ENCODE measurements at places on chromosomes 7 and 10.

DNA sequence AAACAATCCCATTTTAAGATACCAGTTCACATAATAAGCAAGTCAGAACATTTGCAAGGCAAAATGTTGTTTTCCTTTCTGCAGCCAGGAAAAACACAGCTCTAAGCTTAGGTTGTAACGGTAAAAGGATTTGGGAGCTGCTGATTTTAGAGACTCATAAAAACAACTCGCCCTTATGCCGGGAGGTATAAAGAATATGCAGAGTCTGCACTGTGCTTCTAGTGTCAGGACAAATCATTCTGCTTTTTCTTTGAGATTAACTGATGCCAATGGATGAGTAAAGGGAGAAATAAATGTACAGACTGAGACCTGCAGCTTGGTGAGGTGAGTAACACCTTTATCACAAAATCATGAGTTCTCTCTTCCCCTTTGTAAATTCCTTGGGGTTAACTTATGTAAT lies 2.0 kb upstream of the SFR1 start:
- no peak for DNase-seq

GRCh38 chr10:80530251-80530650 lies 7.5 kb upstream of the SH2D4B start:
- no peak for DNase-seq

- no peak for DNase-seq
These were observed 17.9 kb downstream of the PALS2 start for GRCh38 chr7:24591152-24591551.

- peak; percentile 17 for DNase-seq
These were observed 109.2 kb downstream of the DPY19L1 start for GRCh38 chr7:34928052-34928451.

DNA sequence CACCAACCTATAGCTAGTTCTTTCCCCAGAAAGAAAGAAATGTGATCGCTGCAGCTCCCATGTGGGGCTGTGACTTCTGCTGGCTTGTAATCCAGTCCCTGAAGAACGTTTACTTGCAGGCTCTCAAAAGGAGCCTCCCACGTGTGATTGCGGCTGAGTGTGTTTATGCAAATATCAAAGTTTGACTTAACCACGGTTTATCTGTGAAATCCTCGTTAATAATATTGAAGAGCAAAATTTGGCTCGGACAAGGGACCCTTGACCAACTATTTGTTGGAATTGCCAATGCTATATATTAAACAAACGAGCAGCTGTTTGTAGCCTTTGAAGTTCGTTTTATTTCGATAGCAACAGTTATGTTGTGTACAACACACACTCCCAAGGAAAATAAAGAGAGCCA lies 470.1 kb upstream of the NRP1 start:
- no peak for DNase-seq

GRCh38 chr10:110834629-110835301 lies 37.0 kb upstream of the PDCD4 start:
- DNase-seq, result no peak

DNA sequence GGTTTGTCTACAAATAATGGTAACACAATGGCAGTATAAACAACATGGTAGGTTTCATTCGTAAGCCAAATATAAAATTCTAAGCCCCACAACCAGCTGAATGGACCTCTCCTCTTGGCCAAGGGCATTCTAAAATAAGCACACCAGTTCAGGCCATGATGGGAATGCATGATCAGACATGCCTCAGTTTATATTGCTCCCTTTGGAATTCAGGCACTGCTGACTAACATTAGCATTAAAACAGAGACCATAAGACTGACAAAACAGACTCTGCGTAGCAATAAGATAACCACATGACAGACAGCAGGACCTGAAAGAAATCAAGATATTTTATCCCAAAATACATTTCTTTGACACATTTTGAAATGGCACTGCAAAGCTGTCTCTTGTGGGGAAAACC lies 125.8 kb downstream of the FAM107B start:
- peak; percentile 59 for DNase-seq

- no peak for DNase-seq
These were observed 42.1 kb upstream of the IKZF1 start for GRCh38 chr7:50262446-50262845.

DNA sequence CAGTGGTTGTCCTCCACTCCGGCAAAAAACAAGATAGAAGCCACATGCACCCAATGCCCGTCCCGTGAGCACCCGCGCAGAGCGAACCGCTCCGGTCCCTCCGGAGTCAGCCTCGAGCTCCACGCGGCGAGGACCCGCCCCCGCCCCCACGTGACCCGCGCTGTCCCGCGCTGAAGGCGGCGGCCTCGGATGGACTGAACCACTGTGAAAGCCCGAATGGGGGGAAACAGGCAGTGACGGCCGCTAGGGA lies 766 bp upstream of the EIF3B start:
- peak; percentile 87 for DNase-seq

GRCh38 chr7:66630531-66630930 lies 1.9 kb downstream of the KCTD7 start:
- DNase-seq, result no peak

GRCh38 chr10:49579621-49580020 lies 30.5 kb upstream of the SLC18A3 start:
- DNase-seq, result no peak

DNA sequence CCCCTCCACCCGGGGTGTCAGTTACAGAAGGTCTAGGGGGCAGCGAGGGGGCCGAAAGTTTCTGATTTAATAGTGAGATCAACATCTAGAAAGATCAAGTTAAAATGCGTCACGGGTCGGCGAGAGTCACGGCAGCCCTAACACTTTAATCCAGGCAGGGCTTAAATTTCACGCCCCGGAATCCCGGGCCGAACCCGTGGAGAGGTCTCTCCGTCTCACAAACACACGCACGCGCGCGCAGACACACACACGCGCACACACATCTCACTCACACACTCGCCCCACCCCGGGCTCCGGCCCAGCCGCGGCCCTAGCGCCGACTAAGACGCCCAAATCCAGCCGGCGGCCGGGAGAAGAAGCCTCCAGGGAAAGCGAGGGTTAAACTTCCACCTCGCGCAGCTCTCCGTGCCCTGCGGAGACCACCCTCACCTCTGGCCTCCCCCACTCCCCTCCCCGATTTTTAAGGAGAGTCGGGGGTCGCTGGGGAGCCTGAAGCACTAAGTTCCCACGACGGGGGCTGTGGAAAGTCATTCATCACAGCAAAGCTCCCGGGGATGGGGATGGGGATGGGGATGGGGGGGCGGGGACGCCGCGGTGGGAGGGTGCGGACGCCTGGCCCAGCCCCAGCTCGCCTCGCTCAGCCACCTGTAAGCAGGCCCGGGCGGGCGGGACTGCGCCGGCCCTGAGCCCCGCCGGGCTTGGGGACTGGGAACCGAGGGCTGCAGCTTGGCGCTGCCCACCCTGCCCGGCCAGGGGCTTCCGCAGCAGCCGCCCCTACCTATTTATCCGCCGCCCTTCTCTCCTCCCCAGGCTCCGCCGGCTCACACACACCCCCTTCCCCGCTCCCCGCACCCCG lies 1.6 kb downstream of the PDGFA start:
- DNase-seq, result peak; percentile 8

DNA sequence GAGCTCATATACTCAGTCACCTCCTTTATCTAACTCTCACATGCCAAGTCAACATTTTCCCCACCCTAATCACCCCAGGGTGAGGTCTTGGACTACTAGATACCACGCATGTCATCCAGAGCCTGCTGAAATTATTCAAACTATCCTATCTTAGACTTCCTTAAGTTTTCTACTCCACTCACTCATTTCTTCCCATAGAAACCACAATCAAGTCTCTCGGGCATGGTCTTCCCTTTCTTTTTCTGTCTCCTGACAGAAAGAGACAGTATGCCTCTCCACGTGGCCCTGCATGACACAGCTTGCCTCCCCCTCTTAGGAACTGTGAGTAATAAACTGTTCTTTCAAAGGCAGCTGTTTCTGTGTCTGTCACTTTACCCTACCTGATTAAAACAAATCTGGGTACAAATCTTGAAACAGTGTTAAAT lies 29.4 kb downstream of the TAS2R41 start:
- no peak for DNase-seq

DNA sequence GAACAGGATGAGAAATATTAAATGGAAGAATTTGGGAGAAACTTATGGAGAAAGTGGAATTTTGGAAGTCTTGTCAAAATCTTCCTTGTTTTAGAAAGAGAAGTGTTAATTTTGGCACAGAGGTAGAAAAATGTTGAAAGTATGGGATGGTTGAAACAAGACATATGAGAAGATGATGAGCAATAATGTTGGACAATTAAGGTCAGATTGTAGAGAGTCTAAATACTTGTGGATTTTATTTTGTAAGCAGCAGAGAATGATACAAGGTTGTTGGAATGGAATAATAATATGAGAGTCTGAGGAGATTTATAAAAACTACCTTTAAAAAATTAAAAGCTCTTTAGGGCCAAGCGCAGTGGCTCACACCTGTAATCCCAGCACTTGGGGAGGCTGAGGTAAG lies 34.6 kb downstream of the PHTF2 start:
- DNase-seq, result no peak
